ENCODE measurements at places on chromosomes 3 and 15.

DNA sequence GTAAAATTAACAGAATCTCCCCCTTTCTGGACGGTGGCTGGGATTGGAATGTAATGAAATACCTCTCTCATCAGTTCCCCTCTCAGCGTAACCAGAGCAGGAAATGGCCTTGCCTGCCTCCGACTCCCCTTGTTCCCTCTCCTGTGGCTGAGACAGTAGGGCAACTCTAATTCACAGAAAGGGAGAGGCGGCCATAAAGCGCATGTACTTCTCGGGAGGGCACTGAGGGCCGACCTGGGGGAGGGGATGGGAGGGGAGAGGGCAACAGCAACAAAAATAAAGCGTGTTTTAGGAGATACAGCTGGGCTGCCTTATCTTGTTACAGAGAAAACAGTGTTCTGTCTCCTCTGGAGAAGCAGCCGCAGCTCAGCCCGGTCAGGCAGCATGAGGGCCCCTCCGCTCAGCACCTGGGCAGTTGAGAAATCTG, 783.3 kb upstream of the ARRDC4 start:
- DNase-seq: no peak

DNA sequence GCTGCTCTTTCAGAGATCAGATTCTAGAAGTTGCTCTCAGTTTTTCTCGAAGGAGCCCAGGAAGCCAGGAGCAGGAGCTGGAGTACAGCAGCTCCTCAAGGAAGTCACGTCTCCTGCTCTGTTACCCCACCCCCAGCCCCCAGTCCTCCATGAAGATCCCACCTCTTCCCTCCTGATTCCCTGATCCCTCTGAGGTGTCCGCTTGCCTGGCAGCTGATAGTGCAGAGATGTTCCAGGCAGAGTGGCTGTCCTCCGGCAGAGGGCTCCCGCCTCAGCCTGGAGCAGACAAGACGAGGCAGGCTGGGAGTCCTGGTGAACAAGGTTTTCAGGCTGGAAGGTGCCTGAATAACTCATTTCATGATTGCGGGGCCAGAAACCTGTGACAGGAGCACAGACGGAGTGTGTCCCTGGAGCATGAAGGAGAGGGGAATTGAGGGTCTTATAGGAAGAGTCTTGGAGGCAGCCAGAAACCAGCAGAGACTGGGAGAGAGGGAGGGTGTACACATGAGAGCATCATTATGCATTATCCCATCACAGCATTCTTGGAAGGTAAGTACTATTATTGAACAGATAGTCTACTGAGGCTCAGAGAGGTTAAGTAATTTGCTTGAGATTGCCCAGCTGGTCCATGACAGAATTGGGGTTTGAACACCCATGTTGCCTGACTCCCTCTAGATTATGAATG, 1.2 kb downstream of the HRH1 start:
- peak; percentile 34 for DNase-seq

GRCh38 chr3:180828001-180828720, 84.3 kb upstream of the FXR1 start:
- DNase-seq: no peak

- DNase-seq: no peak
Observed at GRCh38 chr3:161548301-161548700, 51.7 kb downstream of the OTOL1 start.

DNA sequence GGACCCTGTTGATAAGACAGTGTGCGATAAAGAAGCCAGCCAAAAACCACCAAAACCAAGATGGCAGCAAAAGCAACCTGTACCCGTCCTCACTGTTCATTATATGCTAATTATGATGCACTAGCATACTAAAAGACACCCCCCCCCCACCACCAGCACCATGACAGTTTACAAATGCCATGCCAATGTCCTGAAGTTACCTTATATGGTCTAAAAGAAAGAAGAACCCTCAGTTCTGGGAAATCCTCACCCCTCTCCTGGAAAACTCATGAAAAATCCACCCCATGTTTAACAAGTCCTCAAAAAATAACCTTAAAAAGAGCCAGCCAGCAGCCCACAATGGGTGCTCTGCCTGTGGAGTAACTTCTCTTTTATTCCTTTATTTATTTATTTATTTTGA, 48.4 kb upstream of the ZNF280D start:
- no peak for DNase-seq

DNA sequence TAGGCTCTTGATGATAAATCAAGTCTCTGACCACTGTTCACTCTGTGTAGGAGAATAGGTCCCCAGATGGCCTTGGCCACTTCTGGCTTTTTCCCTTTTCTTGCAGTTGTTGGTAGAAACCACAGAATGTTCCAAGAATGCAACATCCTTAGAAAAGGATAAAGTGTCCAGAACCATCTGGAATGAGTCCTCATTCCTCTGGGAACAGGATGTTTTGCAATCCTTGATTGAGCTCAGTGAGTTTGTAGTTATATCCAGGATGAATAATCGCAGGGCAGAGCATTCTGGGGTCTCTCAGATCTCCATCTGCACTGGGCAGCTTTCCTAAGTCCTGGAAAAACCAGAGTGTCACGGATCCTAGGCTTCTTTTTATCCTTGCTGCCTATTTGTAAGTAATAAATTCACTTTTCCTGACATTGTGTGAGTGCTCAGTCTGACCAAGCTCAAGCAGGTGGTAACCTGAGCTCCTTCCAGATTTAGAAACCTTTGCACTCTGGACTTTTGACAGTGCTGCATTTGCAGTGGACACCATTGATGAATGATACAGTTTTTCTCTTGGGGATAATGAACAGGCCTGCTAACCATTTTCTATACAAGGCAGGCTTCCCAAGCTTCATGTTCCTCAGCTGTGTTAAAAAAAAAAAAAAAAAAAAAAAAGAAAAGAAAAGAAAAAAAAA, 1028.6 kb downstream of the OTOL1 start:
- peak; percentile 96 for DNase-seq

DNA sequence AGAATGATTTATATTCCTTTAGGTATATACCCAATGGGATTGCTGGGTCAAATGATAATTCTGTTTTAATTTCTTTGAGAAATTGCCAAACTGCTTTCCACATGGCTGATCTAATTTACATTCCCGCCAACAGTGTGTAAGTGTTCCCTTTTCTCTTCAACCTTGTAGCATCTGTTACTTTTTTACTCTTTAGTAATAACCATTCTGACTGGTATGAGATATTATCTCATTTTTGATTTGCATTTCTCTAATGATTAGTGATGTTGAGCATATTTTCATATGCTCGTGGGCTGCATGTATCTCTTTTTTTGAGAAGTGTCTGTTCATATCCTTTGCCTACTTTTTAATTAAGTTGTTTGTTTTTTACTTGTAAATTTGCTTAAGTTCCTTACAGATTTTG, 1264.2 kb downstream of the OTOL1 start:
- no peak for DNase-seq

DNA sequence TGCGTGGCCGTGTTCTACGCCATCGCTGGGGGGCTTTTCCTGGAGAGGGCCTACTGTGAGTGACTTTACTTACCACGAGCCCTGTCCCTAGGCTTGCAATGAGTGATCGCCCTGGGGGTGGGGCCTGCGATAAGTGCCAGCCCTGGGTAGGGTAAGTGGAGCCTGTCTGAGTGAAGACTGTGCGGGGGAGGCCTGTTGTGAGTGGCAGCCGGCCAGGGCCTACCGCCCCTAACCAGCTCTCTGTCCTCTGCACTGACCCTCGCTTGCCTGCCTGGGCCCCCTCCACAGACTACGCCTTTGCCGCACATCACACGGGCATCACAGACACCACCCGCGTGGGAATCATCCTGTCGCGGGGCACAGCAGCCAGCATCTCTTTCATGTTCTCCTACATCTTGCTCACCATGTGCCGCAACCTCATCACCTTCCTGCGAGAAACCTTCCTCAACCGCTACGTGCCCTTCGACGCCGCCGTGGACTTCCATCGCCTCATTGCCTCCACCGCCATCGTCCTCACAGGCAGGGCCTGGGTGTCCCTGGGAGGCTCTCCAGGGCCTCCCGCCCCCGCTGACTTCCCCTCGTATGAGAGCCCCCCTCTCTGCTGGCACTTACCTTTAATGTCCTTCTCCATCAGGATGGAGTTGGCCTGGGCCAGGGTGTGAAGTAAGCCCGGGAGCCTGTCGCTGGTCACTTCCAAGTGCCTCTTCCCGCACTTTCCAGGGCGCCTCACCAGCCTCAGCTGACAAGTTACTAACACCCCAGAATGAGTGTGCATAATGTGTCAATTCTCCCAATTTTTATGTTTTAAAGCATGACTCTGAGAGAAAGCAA, 22.4 kb downstream of the DUOX1 start:
- no peak for DNase-seq

- peak; percentile 81 for DNase-seq
Observed at GRCh38 chr15:39084674-39085530, 496.0 kb upstream of the THBS1 start.

DNA sequence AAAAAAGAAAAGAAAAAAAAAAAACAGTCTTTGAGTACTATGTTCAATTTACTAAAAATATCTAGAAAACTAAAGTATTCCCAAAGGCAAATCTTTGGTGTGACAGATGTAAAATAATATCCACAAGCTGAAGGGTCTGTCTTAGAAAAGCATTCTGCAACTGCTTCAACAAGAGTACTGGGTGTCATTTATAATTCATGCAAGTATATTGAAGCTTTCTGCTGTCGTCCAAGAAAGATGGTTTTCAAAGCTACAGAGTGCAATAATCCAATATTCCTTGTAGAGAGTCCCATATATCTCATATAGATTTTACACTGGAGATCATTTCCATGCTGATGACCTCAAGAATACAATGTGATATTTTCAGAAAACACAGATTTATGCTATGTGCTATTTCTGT, 90.9 kb upstream of the SUCLG2 start:
- DNase-seq: no peak

DNA sequence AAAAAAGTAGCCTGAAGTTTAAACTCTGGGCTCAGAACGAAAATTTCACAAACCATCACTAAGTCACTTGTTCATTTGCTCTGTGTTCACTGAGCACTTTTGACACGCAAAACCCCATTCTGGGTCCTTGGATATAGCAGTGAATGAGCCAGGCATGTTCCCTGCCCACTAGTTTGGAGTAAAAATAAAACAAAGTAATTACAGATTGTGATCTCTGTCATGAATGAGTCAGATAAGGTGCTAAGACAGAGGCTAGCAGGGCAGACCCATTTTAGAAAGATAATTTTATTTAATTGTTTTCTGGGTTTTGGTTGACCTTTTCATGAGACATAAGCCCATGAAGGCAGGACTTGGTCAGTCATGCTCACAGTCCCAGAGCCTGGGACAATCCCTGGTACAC, 84.1 kb upstream of the ARHGEF3 start:
- DNase-seq: no peak

DNA sequence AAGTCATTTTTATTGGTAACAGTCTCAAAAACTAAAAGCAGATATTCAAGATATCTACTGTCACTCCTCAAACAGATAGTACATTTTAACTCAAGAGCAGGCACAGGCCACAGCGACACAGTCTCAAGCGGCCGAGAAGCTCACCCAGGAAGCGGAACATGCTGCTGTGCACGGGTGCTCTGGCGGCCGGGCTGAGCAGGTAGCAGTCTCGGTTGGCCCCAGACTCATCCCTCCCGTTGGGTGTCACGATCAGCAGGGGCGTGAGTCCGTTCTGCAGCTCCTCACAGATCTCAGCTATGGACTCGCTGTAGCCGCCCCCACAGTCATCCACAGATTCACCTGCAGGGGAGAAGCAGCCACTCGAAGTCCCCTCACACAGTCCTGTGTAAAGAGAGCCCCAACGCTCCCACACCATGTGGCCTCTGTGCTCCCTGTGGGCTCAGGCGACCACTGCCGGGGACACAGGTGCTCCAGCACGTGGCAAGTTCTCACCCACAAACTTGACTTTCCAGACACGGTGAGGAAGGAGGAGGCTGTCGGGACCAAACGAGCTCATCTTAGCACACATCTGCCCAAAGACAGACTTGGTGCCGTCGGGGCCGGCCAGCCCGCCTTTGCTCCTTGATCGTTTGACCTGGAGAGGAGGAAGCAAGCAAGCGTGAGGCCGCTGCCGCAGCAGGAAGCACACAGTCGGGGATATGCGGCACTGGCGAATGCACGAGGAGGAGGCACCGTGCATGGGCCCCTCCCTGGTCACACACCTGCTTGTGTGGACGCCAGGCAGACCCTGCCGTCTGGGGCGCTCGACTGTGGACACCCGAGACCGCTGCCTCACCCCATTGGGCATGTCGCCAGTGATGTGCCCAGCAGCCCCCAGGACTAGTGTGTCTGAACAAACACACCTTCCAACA, 17.7 kb upstream of the OCA2 start:
- no peak for DNase-seq

- DNase-seq: no peak
Observed at GRCh38 chr15:29207758-29208108, 61.9 kb downstream of the NSMCE3 start.

GRCh38 chr15:70478251-70478990, 284.9 kb downstream of the UACA start:
- no peak for DNase-seq

DNA sequence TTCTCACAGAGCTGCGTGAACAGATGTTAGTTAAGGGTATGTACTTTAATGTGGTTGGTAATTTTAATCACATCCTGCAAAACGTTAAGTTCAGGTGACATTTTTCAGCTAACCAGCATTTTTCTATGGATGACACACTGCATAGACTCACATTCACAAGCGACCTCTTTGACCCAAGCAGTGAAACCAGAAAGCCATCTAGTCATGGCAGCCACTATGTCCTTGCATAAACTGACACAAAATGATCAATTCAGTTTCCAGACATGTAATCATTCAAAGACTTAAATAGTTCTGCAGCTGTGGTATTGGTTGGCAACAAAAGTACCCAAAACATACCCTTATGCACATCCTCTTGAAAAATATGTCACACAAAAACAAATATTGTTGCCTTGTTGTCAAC, 7.4 kb upstream of the CAPN7 start:
- DNase-seq: no peak

DNA sequence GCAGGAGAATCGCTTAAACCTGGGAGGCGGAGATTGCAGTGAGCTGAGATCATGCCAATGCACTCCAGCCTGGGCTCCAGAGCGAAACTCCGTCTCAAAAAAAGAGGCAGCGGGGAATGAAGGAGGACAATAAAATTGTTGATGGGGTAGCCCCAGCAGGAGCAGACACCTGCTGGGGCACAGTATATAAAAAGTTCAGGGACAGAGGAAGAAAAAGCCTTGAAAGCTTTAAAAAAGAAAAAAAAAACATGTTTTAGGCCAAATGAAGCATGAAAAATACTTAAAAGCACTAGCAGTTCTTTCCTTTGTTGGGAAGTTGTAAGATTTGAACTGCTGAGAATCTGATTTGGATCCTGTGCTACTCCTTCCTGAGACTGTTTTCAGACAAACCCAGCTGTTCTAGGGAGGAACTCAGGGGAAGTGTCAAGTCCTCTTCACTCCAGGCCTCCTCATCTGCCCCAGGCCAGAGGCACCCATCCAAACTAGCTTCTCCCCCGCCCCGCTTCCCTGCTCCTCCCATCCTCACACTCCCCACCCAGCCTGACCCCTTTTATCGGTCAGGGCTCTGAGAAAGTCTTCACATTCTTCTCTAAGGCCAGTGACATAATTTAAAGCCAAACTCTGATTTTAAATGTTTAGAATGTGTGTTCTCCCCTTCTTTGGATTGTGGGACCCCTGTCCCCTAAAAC, 4.9 kb downstream of the IL17RD start:
- no peak for DNase-seq

- DNase-seq: no peak
Observed at GRCh38 chr15:66704019-66704802, 2.2 kb downstream of the SMAD6 start.

GRCh38 chr3:195079636-195080035, 191.3 kb downstream of the XXYLT1 start:
- no peak for DNase-seq
